MG63 (cell line): ENCODE measurements at places on chromosomes 13 and 19. TPM values are rescaled to one million over a fixed set of nuclear protein-coding genes. Genes with fewer than 3 reads are reported as not detected.

DNA sequence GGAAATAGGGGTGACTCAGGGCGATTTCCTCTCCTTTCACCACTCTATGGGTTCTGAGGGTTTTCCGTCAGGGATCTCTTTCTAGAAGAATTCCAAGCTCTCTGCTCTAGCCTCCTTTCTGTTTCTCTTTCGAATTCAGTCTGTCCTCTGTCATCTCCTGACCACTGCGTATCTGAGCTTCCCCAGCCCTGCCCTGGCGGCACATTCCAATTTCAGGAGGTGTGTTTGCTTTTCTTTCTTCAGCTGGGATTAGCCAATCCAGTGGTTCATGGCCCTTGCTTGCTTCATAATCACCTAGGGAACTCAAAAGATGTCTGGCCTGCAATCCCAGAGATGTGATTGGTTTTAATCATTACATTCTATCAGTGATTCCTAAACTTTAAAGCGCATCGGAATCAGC, 9.4 kb downstream of the IFNL2 start:
- no peak for DNase-seq

DNA sequence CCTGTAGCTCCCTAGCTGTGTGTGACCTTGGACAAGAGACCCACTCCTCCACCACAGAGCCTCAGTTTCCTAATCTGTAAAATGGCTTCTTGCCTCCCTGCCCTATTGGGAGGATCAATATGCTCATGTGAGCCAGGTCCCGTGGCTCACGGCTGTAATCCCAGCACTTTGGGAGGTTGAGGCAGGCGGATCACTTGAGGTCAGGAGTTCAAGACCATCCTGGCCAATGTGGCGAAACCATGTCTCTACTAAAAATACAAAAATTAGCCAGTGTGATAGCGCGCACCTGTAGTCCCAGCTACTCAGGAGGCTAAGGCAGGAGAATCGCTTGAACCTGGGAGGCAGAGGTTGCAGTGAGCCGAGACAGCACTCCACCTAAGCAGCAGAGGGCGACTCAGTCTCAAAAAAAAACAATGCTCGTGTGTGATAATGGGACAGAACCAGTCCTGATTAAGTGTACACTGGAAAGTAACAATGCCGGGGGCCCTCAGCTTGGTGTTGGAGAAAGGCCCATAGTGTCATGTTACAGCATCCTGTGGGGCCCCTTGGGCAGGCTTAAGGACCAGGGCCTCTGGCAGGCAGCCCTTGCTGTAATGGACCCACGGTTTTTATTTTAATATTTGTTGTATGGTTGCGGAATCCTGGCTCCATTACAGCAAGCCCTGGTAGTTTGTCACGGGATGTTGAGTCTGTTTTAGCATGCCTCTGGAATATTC, 6.8 kb downstream of the RPS11 start:
- DNase-seq: peak; percentile 57

DNA sequence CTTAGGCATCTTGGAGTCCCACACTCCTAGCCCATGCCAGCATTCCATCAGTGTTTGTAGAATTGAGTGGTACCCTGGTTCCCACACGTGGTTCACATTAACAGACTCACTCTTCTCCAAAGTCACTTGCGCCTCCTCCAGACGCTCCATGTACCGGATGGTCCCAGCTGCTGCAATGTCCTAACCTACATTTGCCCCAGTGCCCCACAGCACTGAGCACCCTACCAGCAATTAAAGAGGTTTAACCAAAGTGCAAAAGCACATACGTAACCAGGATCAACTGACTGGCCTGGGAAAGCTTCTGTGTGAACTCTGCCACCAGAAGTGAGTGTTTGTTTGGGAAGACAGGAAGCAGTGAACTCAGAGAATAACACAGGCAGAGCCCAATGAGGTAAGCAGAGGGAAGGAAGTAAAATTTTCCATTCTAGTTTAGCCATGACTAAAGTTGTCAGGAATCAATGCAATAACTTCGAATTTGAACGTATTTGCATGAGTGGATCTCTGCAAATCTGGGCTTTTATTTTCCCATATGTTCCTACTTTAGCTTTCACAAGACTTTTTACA, 7.3 kb upstream of the MEDAG start:
- peak; percentile 44 for DNase-seq

- DNase-seq: no peak
Measured at GRCh38 chr13:51608857-51609406, 24.7 kb downstream of the WDFY2 start.

- no peak for DNase-seq
Measured at GRCh38 chr13:51825165-51825592, 19.8 kb downstream of the TMEM272 start.

DNA sequence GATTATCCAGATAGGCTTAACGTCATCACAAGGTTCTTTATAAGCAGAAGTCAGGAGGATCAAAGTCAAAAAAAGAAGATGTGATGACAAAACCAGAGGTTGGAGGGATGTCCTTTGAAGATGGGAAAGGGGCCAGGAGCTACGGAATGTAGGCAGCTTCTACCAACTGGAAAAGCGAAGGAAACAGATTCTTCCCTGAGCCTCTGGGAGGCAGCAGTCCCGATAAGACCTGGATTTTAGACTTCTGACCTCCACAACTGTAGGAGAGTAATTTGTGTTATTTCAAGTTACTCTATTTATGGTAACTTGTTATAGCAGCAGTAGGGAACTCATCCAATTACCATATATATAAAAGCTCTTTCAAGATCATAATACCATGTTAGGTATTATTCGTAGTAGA, 98.8 kb upstream of the MYCBP2 start:
- no peak for DNase-seq

- no peak for DNase-seq
Measured at GRCh38 chr13:72692884-72693514, 34.4 kb downstream of the MZT1 start.

DNA sequence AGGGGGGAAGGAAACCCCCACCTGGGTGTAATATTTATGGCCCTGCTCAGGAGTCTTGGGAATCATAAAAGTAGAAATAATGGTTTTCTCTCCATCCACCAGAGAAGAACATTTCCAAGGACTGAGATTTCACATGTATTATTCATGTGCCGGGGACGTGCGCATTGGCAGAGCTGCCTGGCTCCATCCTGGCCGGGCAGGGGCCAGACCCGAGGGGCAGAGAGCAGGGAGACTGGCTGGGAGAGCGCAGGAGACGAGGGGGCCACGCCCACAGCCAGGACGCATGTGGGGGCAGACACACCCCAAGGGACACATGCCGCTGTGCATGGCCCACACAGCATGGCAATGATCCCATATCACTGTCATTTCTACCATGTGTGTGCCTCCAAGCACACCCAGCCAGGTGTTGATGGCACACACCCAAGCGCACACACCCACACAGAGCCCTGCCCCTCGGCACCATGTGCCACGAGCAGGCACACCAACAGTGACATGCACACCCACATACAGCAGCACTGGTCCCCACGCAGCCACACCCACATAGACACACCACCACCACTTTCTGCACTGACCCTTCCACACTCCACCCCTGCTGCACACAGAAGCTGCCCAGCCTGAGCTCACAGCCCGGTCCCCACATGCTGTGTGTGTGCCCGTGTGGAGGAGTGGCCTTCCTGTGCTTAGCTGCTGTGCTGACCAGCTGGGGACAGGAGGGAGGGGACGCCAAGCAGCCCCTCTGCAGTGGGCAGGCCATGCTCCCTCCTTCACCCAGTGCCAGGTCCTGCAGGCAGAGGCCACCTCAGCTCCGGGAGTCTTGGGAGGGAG, 39.3 kb downstream of the CEBPG start:
- no peak for DNase-seq

GRCh38 chr13:100211016-100211710, 122.3 kb downstream of the PCCA start:
- no peak for DNase-seq

GRCh38 chr13:99322297-99323103, 15.3 kb upstream of the GPR183 start:
- no peak for DNase-seq

DNA sequence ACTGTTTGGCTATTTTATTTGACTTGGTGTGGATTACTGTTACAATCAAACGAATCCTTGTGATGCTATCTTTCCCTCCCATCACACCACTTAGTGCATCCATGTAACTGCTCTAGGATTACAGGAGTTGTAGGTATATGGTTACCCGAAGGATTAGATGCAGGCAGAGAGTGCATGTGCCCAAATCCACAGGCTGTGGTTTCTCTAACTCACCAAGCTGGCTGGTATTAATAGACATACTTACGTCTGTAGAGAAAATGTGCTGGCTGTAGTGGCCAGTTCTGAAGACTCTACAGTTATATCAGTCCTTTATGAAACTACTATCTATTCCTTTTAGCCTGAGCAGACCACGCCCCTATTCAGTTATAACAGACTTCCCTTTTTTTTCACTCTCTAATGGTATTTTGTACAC, 1.1 kb upstream of the HMGB1 start:
- DNase-seq: no peak

DNA sequence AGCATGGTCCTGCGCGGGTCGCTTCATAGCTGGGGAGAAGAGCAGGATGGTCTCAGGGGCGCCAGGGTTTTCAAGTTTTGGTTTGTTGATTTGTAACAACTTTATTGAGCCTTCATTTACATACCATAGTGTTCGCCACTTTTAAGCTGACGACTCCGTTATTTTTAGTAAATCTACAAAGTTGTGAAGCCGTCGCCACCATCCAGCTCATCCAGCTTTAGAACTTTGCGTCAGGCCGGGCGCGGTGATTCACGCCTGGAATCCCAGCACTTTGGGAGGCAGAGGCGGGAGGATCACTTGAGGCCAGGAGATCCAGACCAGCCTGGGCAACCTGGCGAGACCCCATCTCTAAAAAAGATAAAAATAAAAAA, 404 bp downstream of the C19orf44 start:
- peak; percentile 74 for DNase-seq

- DNase-seq: no peak
Measured at GRCh38 chr13:99357941-99358340, 50.7 kb upstream of the GPR183 start.

- no peak for DNase-seq
Measured at GRCh38 chr13:73142071-73142470, 83.3 kb downstream of the KLF5 start.

GRCh38 chr19:40305403-40305802, 20.3 kb upstream of the AKT2 start:
- peak; percentile 69 for DNase-seq

DNA sequence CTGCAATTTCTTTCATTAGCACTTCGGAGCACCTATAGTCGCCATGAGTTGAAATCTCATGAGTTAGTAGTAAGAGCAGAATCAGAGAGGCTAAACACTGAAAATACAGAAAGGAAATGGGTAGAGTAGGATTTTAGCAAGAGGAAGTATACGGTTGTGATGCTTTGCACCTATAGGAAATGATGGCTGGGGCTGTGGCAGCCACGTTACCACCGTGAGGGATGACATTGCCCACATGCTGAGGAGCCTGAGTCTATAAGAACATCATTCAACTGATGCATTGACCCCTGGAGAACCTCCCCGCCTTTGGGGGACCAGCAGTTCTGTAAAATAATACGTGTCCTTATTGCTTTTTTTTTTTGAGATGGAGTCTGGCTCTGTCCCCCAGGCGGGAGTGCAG, 20.4 kb downstream of the FAM187B start:
- DNase-seq: no peak

- peak; percentile 14 for DNase-seq
Measured at GRCh38 chr13:100100115-100100879, 11.4 kb downstream of the PCCA start.

GRCh38 chr19:48123907-48124651, 13.5 kb upstream of the PLA2G4C start:
- peak; percentile 45 for DNase-seq

- DNase-seq: no peak
Measured at GRCh38 chr13:55566334-55566733, 1574.4 kb upstream of the PRR20A start.

DNA sequence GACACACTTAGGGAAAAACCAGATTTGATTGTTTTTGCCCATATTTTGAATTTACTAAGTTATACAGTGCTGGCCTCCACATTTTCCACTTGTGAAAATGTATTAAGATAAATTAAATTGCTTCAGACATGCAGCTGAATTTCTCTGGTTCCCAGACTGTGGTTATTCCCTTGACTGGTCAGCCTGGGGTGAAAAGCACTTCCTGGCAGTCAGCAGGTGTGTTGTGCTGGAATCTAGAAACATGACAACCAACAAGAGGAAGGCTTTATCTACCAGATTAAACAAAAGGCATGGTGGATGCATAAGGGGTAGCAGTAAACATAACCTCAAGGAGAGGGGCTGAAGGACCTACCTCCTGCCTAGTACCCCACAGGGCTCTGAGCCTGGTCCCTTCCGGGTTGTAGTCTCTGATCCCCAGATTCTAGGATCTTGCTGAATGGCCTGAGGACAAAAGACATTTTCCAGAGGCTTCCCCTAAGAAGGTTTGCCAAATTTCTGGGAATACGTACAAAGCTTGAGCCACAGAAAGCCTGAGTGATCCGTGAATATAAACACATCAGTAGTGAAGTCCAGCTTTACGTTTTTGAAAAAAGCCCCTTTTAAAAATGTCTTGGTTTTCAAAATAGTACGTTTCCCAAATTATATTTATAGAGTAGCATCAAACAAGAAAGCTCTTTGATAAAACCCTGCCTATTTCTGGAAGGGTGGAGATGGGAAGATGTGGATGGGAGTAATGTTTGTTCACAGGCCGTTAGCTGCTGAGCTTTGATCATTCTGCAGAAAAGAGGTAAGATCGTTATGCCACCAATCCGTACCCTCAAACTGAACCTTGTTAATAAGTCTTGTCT, 133.4 kb downstream of the LACC1 start:
- DNase-seq: no peak

- DNase-seq: no peak
Measured at GRCh38 chr13:30457306-30457891, 8.3 kb downstream of the HMGB1 start.

DNA sequence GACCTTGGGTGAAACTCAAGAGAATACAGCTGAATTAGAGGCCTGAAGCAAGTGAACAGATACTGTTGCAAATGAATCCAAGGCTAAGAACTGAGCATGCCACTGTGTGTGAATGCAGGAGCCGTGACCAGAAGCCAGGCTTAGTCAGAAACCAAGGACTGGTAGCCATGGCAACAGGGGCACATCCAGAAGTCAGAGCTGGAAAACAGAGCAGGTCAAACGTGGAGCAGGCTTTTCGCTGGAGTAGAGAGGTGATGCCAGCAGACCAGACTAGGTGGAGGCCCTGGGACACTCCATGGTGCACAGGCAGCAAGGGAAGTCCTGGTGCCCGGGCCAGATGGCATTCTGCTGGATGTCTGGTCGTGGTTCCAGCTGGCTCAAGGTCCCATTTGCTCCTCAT, 564.1 kb downstream of the PCDH9 start:
- DNase-seq: peak; percentile 75

DNA sequence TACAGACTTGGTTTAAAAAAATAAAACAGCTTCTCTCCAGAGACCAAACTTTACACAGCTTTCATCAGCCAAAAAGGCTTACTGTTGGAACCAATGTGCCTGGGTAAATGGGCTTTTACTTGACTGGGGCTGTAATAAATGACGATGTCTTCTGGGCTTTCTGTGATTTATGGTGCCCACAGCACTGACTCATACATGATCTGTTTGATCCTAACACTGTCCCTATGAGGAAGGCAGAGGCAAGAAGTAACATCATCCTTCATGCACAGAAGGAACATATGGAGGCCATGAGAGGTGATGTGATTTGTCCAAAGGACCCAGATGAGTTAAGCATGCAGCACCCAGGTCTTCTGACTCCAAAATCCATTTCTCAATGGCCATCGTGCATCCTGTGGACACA, 77.4 kb downstream of the DOCK9 start:
- no peak for DNase-seq

C19orf67 gene
- not detected in 2 replicates for total RNA-seq

FCHO1 gene
- total RNA-seq: 0.82 TPM in 1 of 2 replicates, not detected in the other

SHD gene
- total RNA-seq: not detected in 2 replicates

CYP4F8 gene
- total RNA-seq: not detected in 2 replicates

SLC10A2 gene
- not detected in 2 replicates for total RNA-seq

SIGLEC7 gene
- not detected in 2 replicates for total RNA-seq

C19orf44 gene
- total RNA-seq: 9.8 and 21.4 TPM in 2 replicates

FBXO27 gene
- 0.82 TPM in 1 of 2 replicates, not detected in the other for total RNA-seq

HCN2 gene
- total RNA-seq: 0.46 TPM in 1 of 2 replicates, not detected in the other

CEACAM4 gene
- total RNA-seq: not detected in 2 replicates

MRPL4 gene
- 188 and 218 TPM in 2 replicates for total RNA-seq
